ENCODE measurements at places on chromosomes 6 and 20.

GRCh38 chr6:89197141-89197540, 20.0 kb downstream of the GABRR1 start:
- DNase-seq = no peak

- peak; percentile 16 for DNase-seq
These were observed 48.6 kb downstream of the TPD52L1 start for GRCh38 chr6:125201961-125202729.

DNA sequence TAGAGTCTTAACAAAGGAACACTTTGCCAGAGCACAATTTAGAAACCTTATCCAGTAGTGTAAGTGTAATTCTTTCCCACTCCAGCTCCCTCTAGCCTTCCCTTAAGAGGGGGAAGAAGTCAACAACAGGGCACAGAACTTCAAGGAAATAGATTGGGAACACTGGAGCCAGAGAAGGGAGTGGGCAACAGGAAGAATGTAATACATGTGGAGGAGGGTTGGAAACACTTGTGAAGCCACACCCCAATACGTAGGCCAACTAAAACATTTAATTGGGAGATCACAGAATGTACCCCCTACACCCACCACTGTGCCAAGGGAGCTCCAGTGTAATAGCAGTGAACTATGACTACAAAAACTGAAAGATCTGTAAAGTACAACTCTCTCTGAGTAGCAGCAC, 735.7 kb upstream of the HS3ST5 start:
- no peak for DNase-seq

DNA sequence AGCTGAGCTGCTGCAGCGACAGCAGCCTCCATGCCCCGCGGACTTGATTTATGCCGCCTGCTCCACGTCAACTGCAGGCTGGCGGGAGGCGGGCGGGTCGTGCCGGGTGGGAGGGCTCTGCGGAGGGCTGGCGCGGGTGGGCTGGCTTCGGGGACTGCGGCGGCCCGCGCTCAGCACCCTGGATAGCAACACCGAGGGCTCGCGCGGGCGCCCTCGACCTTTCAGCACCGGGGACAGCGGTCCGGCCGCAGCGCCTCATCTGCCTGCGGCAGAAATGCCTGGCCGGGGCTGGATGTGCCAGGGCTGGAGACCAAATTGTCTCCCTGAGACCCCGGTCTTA, 792 bp downstream of the SNAP25 start:
- peak; percentile 1 for DNase-seq

GRCh38 chr20:5484346-5484745, 167.6 kb upstream of the PROKR2 start:
- DNase-seq = no peak

GRCh38 chr20:34703424-34704176, 544 bp upstream of the TP53INP2 start:
- DNase-seq = peak; percentile 56

GRCh38 chr6:89242574-89243330, 25.6 kb upstream of the GABRR1 start:
- DNase-seq = no peak

- DNase-seq = no peak
These were observed 5.6 kb downstream of the ARID1B start for GRCh38 chr6:156782691-156783320.

DNA sequence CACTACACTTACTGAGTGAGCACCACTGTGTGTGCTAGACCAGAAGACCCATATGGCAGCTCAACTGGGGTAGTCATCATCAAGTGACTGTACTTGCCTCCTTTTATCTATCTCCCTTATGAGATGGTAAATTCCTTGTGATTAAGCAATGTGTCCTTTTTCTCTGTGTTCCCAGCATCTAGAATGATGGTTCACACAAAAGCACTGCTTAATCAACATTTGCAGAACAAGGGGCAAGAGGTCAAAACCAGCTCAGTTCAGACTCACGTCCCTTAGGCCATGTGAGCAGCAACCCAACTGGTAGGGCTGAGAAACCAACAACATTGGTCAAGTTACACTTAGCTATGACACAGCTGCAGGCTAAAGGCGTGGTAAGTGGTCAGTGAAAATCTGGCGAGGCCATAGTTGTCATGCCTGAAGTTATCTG, 10.0 kb downstream of the TRAM2 start:
- no peak for DNase-seq

DNA sequence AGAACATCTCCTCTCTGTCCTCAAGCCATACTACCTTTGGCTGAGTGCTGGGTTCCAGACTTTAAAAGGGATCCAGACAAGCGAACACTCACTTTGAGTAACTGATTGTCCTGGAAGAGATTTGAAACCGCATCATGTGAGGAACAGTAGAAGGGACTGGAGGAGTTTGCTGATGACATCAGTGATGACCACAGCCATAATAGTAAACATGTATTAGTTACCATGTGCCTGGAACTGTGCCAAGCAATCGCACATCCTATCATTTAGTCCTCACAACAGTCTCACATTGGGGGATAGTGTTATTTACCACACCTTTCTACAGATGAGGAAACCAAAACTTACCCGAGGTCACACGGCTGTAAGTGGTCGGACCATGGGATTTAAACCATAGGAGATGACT, 39.8 kb downstream of the ARMC2 start:
- no peak for DNase-seq

DNA sequence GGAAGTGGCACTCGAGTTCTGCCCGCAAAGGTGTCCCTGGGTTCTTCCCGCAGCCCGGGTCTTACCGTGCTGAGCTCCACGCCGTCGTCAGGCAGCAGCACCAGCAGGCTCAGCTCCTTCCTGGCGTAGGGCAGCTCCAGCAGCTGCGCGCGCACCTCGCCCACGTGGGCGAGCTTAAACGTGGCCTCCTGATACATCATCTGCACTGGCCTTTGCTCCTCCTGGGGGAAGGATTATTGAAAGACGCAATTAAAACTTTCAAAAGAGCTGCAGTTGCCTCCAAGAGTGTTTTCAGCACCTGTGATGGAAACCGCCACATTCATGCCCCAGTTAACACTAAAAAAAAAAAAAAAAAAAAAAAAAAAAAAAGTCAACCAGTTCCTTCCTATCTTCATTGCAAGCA, 11.3 kb downstream of the SERPINB9 start:
- DNase-seq = no peak

DNA sequence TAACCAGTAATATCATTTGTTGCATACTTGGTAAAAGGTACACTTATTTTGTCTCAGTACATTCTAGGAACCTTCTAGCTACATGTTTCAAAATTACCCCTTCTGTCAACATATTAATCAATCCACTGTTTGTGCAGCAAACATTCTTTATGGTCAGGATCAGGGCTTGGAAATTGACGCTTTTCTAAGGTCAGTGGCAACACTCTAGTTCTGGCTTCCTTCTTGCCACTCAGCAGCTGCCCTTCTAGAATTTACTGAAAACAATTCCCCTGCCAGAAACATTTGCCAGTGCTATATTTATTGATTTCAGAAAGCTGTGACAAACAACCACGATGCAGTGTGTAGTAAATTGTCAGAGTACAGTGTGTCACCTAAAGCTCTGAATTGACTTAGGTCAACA, 84.7 kb upstream of the FBXL4 start:
- DNase-seq = no peak

DNA sequence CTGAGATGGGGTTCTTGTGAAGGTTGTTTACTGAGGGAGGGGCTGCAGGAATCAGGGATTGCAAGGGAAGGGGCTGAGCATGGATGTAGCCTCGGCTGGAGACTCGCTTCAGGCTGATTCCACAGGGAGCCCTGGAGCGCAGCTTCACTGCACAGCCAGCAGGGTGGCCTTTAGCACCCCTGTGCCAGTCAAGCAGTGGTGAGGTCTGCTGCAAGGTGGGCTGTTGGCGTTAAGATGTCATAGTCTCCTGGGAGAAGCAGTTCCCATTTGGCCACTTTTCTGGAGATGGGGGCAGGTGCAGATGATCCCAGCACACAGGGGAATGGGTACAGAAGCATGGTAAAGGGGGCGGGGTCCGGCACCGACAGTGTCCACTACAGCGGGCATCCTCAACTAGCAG, 126.3 kb downstream of the TOX2 start:
- no peak for DNase-seq

DNA sequence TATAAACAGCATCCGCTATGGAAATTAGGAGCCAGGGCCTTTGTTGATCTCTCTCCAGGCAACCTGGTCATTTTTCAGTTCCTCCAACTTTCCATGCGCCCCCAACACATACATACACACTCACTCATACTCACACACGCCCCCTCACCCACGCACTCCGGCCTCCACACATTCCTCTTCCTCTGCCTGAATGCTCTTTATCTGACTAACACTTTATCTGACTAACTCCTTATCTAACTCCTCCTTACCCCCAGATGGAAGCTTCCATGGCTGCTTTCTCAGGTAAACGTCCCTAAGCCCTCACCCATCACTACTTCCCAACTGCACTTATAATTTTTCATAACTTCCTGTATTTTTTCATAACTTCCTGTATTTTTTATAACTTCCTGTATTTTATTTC, 17.4 kb downstream of the CASS4 start:
- no peak for DNase-seq

GRCh38 chr6:79226660-79227059, 7.8 kb downstream of the HMGN3 start:
- no peak for DNase-seq

DNA sequence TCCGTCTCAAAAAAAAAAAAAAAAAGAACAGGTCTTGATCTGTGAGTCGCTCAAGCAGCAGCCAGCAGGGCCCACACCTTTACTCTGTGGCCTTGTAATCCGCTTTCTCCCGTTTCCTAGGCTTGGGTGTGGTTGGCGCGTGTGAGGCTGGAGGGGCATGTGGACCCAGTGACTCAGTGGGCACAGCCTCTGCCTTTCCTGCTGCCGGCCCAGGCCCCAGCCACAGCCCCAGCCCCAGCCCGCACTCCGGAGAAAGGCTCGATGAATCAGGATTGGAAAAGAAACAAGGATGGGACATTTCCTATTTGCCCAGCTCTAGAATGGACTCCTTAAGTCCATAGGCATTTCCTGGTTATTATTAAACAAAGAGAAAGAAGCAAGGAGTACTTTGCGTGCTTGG, 4.3 kb downstream of the BHLHE23 start:
- DNase-seq = no peak

GRCh38 chr6:159640722-159641482, 52.1 kb downstream of the SOD2 start:
- no peak for DNase-seq

GRCh38 chr6:45822873-45823272, 192.8 kb downstream of the CLIC5 start:
- DNase-seq = no peak

DNA sequence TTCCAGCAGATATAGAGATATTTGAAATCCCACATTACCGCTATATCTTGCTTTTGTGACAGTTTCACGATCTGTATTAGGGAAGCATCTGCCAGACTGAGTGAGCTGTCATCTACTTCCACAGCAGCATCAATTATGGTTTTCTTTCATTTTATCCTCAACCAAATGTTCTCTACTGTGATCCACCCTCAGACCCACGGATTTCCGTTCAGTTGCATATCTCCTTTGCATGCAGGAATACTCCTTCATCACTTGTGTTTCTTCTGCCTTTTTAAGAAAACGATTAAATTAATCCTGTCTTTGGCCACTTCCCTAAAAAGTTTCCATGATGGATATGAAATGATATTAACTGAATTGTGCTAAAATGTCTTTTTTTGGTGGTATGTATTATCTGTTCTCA, 262.1 kb upstream of the ADGRB3 start:
- no peak for DNase-seq

- DNase-seq = no peak
These were observed 47.9 kb downstream of the AKIRIN2 start for GRCh38 chr6:87654122-87654521.

DNA sequence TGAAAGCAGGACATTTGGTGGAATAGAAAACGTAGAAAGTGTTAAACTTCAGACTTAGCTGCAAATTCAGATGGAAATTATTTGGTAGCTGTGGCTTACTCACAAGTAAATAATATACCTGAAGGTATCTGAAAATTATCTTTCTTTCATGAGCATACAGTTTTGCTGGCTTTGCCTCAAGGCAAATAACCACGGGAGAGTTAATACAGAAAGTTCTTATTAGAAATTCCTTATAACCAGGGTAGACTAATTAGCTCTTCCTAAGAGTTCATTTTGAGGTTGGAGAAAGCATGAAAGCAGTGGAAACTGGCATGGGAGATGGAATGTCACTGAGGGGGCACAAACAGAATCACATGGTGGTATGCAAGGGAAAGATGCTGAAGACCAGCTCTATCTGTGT, 217.5 kb downstream of the CD83 start:
- DNase-seq = no peak

DNA sequence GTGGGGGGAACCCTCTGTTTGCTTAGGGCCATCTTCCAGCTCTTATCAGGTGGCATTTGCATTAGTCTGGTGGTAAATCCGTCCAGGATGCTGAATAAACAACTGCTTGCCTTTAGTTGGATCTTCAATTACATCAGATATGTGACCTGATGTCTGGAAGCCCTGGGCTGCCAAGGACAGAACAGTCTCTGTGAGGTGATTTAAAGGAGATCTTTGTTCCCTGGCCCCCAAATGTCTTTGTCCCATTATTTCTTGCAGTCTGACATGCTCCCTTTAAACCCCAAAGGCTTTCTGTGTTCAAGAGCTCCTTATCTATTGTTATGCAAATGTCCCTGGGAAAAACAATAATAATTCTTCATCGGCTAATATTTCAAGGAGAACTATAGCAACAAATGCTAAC, 84.6 kb upstream of the SPTLC3 start:
- no peak for DNase-seq

GRCh38 chr6:33416386-33417127, 1.4 kb downstream of the CUTA start:
- DNase-seq = no peak

GRCh38 chr6:25124216-25124715, 154.9 kb upstream of the CARMIL1 start:
- DNase-seq = no peak

DNA sequence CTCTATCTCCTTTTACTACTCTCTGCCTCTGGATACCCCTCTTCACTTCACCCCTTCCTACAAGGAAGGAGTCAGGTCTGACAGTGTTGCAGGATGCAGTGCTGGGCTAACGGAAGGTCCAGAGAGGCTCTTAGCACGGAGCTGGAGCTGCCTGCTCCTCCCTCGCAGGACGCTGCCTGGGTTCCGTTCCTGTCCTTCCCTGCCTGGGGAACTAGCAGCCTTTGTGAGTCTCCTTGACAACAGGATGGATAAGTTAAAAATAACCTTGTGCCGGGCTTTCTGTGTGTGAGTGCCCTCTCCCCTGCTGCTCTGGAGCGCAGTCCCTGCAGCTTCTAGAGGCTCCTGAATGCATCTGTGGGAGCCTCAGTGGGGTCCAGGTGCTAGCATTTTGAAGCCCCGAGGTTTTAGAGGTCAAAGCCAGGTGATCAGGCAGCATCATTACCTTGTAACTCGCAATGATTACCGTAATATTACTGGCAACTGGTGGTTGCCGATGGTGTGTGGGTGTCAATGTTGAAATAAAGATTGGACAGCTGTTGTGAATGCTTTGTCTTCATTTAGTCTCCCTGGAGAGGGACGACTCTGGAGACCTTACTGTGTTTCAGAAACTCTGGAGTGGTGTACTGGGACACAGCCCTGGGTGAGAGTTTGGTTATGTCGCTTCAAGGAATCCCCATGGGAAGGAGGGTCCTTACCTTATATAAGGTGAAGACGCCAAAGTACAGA, 44.4 kb downstream of the CDS2 start:
- no peak for DNase-seq

- DNase-seq = no peak
These were observed 54.5 kb downstream of the KCNB1 start for GRCh38 chr20:49427751-49428518.

- no peak for DNase-seq
These were observed 20.4 kb downstream of the ELOVL5 start for GRCh38 chr6:53328375-53328774.
